ENCODE measurements at places on chromosomes 2 and 18.

GRCh38 chr18:6565815-6566081 is 151.0 kb upstream of the L3MBTL4 start:
- no peak for DNase-seq

GRCh38 chr2:98382739-98383138 is 36.5 kb downstream of the CNGA3 start:
- no peak for DNase-seq

GRCh38 chr2:105082107-105082506 is 44.2 kb downstream of the MRPS9 start:
- DNase-seq: no peak

- no peak for DNase-seq
Measured at GRCh38 chr2:60025496-60025895, 528.0 kb downstream of the BCL11A start.

- no peak for DNase-seq
Measured at GRCh38 chr2:157696036-157696435, 67.4 kb upstream of the ACVR1C start.

DNA sequence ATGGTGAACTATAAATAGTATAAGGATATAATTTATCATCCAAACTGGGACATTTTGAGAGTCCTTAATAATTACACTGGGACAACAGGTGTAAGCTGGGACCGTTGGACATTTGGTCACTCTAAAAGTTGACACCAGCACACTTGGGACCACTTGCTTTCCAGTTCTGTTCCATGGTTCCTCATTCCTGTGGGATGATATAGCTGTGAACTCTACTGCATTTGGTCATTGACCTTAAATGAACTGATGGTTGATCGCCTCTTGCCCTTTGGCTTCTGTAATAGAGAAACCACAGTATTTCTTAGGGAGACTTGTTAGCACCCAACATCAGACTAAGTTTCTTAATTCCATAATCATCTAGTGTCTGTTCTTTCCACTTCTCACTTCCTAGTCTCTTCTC is 46.7 kb downstream of the EML6 start:
- DNase-seq: no peak

DNA sequence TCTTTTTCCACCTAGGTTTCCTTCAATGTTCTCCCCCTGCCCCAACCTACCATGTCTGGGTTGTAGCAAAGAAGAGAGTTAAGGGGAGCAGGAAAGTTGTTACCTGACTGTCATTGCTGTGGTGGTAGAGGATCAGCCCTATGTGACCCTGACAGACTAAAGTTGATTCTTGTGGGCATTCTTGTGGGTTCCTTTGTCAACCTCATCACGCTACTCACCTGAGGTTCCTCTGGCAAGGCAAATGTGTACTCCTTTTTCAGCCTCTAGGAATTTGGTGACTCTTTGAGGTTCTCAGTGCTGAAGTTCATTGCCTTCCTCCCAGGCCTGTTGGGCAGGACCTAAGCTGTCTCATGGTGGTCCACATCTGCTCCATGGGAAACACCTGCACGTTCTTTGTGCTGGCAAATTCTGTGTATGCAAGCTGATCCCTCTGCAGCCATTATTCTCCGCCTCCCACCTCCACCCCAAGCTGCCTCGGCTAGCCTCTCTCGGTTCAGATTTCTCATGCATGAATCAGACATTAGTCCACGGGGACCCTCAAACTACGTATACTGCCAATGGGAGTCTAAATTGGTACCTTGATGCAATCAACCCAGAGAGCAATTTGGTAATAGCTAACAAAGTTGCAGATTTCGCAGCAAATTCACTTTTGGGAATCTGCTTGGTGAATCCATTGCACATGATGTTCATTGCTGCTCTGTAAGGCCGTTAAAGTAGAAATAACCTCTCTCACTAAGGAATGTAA is 1.5 kb upstream of the GMCL1 start:
- DNase-seq: no peak

DNA sequence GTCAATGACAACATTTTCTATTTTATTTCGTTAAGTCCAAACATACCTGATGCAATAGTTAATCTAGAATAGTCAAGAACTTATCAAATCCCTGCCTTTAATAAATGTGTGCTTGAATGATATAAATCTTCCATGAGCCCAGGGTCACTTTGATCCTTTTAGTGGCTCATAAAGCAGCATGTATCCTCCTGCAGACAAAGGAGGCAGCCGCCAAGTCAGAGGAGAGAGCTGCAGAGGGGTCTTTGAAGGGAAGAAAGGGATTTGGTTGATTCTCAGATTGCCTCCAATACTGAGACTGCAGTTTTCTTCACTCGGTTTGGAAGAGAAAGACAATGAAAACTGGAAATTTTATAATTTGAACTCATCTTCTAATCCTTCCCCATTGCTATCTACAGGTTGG is 378.4 kb upstream of the PIK3C3 start:
- DNase-seq: no peak

DNA sequence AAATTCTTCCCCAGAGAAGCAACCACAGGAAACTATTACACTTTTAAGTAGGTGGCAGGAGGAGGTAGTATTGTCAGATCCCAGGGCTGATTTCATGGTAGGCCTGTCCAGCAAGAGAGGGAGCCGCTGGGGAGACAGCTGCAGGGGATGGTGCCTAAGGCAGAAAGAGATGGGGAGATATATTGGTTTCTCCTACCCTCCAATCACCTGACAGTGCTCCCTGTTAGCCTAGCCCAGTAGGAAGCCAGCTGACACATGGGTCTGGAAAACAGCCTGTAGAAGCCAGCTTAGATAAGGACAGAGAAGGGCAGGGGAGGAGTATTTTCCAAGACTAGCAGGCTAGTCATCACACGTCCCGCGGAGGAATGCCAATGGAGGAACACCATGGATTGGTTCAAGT is 8.2 kb upstream of the SPOPL start:
- DNase-seq: no peak

GRCh38 chr2:154132827-154133226 is 261.1 kb downstream of the GALNT13 start:
- DNase-seq: no peak

DNA sequence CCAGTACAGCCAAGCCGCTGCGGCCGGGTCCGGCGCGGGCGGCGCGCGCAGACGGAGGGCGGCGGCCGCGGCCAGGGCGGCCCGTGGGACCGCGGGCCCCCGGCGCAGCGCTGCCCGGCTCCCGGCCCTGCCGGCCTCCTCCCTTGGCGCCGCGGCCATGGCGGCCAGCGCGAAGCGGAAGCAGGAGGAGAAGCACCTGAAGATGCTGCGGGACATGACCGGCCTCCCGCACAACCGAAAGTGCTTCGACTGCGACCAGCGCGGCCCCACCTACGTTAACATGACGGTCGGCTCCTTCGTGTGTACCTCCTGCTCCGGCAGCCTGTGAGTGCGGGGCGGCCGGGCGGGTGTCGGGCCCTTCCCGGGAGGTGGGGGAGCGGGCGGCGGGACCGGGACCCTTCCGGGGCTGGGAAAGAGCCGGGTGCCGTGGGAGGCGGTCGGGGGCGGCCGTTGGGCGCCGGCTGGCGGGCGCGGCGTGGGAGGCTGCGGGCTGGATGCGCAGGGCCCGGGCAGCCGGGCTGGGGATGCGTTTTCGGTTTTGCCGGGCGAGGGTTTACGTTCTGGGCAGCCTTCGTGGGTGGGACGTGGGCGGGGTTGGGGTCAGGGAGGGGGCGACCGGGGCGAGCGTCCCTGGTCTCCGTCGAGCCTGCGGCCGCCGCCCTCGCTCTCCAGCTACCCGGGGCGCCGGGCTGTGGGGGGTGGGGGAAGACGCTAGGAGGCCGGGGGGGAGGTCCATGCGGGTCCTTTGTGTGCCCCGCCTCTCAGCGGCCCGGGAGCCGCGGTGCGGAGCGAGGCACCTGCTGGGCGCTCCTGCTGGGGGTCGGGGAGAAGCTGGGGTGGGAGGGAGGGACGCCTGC is 537 bp downstream of the AGFG1 start:
- no peak for DNase-seq

All from NCI-H446 (cell line).